ENCODE measurements at places on chromosomes 3 and 15. TPM values are rescaled to one million over a fixed set of nuclear protein-coding genes. Genes with fewer than 3 reads are reported as not detected.

The ACKR2 gene
- polyA plus RNA-seq: 0.10 TPM

The SCG5 gene
- 15.6 TPM for polyA plus RNA-seq

The CCDC33 gene
- not detected for polyA plus RNA-seq

DNA sequence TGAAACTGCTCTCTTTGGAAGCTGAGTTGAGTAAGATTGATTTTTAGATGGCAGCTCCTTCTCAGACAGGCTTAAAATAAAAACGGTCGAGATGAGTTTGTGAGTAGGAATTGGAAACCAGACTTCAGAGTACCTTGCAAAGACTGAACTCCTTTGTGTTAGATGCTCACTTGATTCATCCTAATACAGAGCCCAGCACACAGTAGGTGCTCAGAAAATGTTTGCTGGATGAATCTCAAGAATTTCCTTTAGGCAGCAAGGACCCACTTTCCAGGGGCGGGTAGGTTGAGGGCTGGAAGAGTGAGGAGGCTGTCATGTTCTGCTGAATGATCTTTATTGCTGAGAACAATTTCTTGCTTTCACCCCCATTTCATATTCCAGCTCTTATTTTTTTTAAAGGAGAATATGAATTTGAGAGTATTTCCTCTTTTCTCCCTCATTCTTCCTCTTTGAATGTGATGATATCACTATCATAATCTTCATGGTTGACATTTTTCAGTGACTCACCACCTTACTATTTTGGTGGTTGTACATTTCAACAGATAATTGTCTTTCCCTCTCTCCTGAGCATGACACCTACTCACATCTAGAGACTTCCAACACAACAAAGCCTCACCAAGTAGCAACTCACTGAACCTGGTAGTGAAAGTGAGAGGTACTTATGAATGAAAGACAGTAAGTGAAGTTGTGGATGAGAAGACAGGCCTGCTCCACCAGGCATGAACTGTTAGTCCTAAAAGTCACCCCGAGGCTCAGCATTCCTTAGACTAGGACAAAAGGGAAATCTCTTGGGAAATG, 113.3 kb downstream of the PDCD6IP start:
- no peaks in the 10 kb centered on the region for H3K4me1 ChIP-seq
- no peak overlapping the region for H3K27ac ChIP-seq
- H3K27me3 ChIP-seq: peaks cover 2% of the 10 kb centered on the region
- peak; percentile 65 for DNase-seq
- H3K36me3 ChIP-seq: no peaks in the 10 kb centered on the region
- H3K4me3 ChIP-seq: no peak overlapping the region

DNA sequence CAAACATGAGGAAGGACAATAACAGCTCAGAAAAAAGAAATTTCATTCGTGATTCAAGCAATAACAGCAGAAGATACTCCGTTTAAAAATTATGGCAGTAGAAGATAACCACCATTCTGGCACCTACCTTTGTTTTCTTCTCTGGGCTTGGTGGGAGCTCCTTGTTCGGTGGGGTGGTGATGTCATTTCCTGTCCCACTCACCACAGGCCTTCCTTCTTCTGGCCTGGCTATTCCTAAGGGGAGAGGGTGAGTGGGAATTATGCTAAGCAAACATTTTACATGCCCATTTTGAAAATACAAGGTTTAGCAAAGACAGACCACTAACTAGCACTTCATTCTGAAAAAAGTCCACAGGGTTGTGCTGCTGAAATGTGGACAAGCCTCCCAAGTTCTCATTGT, 74.4 kb downstream of the DHX30 start:
- H3K4me3 ChIP-seq: no peak overlapping the region
- DNase-seq: peak; percentile 37
- H3K27ac ChIP-seq: no peak overlapping the region

DNA sequence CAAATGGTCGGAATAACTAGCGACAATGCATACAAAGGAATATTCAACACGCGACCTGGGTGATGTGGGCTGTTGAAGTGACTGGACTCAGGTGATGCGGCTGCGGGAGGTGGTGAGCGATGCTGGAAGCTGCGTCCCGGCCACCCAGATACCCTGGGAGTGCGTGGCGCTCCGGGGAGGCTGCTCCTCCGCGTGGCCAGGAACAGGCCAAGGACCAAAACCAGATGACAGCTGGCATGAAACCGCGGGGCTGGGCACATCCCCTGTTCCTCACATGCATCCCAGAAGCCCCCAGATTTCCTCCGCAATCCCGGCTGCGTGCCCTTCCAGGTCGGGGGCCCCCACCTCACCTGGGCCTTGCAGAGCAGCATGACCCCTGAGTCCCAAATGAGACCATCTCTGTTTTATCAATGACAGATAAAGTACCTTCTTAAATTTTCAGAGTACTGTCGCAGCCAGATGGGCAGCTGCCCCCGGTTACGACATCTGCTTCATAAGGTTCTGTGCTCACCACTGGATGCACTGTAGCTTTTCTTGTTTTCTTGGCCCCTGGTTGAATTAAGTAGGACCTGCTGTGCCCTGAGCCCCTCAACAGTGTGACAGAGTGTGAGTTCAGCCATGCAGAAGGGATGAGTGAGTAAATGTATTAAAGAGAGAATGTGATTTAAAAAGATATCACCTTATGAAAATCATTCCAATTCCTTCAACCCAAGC, 278.2 kb downstream of the GABRG3 start:
- H3K4me3 ChIP-seq: no peak overlapping the region
- DNase-seq: no peak
- no peak overlapping the region for H3K27ac ChIP-seq

Measured in IMR-90 (cell line).